Mesenteric fat pad (tissue), 1 donor: ENCODE measurements at places on chromosomes 7 and 10.

DNA sequence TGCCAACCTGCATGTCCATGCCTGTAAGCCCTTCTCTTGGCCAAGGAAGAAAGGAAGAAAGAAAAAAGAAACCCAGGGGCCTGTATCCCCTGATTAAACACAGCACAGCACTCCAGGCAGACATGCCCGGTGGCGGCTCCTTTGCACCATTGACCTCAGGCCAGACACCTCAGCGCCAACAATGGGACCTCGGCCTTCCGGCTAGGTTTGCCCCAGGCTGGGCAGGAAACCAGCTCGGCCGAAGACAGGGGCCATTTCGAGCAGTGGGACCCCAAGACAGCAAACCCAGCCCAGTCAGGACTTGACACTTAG lies 2.8 kb downstream of the HOXA10 start:
- peak; percentile 69 for DNase-seq

- no peak for DNase-seq
These were observed 101.2 kb downstream of the DOCK1 start for GRCh38 chr10:127006453-127006852.

DNA sequence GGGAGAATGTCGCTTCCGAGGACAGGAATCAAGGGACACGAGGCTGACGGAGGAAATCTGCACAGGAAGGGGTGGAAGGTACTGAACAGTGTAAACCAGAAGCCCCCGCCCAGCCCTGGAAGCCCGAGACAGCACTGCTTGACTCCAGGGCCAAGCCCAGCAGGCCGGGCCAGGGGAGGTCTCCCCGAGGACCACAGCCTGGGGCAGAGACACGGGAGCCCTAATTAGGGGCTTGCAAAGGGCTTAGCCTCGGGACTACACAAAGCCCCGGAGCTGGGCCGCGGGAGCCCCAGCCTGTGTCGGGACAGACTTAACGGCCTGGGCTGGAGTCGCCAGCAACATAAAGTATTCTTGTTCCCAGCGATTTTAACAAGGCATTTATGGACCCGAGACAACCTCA lies 50.8 kb downstream of the OAT start:
- DNase-seq: no peak

DNA sequence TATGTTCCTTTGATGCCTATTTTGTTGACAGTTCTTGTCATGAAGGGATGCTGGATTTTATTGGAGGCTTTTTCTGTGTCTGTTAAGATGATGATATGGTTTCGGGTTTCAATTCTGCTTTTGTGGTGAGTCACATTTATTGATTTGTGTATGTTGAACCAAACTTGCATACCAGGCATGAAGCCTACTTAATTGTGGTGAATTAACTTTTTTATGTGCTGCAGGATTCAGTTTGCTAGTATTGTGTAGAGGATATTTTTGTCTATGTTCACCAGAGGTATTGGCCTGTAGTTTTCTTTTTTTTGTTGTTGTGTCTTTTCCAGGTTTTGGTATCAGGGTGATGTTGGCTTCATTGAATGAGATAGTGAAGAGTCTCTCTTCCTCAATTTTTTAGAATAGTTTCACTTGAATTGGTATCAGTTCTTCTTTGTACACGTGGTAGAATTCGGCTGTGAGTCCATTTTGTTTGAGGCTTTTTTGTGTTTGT lies 345.9 kb downstream of the KIF20B start:
- DNase-seq: no peak

GRCh38 chr7:46589286-46589685 lies 668.2 kb upstream of the IGFBP3 start:
- no peak for DNase-seq

DNA sequence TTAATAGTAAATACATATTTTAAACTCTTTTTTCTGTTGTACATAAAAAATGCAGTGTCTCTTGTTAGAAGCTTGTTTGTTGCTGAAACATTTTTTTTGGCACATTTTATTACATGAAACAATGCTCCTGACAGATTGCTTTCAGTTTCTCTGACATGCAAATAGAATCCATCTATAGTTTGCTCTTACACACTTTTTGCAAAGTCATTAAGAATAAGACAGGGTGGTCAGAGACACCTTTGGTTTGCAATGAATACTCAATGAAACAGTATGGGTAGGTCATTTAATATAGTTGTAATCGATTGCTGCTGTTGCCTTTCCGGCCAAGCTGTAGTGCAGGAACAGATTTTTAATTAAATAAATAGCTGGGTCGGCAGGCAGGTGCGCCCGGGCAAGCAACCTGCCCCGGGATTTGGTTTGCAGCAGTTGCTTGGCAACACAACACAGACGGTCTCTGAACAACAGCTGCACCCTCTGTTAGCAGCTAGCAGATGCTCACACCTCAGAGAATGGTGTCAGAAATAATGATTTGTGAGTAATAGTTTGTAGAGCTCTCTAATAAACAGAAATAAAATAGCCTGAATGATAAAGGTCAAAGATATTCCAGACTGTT lies 115.7 kb upstream of the CACNA2D1 start:
- DNase-seq: peak; percentile 37

DNA sequence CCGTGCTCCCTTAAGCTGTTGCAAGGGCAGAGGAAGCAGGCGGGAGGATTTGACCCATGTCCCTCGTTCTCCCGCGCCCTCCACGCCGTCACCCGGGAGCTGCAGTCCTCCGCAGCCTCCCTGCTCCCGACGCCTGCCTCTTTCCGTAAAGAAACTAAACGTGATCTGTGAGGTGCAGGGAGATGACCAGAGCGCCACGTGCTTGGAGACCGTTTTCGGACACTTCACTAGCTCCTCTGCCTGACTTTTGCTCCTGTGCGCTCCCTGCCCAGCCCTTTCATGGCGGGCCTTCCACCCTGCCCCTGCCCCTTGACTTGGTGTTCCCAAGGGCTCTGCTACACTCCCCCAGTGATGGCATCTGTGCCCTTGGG lies 171.2 kb downstream of the LSM5 start:
- DNase-seq: no peak

GRCh38 chr10:71254834-71255549 lies 42.6 kb downstream of the UNC5B start:
- DNase-seq: no peak
